Activated T-helper 1 cell treated with anti-CD3 and anti-CD28 coated beads, Interleukin-2, amount 50 U/mL, for 16 hours (primary cell): ENCODE measurements at places on chromosomes 4 and X.

- no peak for DNase-seq
Observed at GRCh38 chr4:83318666-83319065, 16.0 kb downstream of the HPSE start.

DNA sequence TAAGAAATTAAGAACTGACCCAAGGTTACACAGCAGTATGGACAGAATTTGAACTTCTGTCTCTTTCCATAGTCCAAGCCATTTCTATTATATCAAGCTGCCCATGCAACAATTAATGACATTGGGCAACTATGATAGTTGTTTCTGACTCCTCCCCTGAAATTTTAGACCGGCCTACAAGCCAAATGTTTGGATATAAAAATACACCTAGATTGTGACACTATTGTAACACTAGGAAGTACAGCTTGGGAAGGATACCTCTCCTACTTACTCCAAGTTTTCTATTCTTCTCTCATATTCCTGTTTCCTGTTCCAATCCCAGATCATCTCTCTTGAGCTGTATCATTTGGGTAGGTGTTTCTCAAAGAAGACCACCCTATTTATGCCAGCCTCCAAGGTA lies 43.5 kb downstream of the RCHY1 start:
- no peak for DNase-seq

GRCh38 chr4:22471999-22472461 lies 43.8 kb downstream of the ADGRA3 start:
- no peak for DNase-seq

- no peak for DNase-seq
Observed at GRCh38 chrX:139842326-139843185, 90.3 kb downstream of the ATP11C start.

DNA sequence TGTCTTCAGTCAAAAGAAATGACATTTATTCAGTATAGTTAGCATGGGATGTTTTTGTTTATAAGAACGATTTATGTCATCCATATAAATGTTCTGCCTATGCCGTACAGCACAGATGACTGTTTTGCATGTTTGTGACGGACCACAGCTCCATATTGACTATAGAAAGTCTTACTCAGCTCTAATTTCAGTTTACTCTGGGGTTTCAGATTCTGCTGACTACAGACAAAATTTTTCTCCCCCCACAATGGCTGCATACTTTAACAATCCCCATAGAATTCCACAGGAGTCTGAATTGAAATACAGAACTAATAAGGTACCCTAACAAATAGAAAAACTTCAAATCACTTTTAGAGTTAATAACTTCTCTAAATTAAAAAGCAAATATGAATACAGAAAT lies 191.0 kb downstream of the SCFD2 start:
- no peak for DNase-seq

DNA sequence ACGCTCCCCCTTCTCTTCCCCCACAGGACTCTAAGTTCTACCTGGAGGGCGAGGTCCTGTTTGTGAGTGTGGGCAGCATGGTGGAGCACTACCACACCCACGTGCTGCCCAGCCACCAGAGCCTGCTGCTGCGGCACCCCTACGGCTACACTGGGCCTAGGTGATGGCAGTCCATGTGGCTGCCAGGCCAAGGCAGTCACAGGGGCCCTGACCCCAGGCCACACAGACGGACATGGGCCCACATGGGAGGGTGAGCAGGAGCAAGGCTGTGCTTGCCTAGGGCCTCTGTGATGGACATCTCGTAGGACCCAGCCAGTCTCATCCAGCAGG lies 10.0 kb upstream of the ADD1 start:
- DNase-seq: no peak

GRCh38 chrX:71910986-71911730 lies 513 bp downstream of the NHSL2 start:
- no peak for DNase-seq

GRCh38 chr4:69116645-69117321 lies 20.5 kb downstream of the UGT2B7 start:
- no peak for DNase-seq

GRCh38 chr4:82898322-82899243 lies 2.0 kb upstream of the THAP9 start:
- DNase-seq: no peak

DNA sequence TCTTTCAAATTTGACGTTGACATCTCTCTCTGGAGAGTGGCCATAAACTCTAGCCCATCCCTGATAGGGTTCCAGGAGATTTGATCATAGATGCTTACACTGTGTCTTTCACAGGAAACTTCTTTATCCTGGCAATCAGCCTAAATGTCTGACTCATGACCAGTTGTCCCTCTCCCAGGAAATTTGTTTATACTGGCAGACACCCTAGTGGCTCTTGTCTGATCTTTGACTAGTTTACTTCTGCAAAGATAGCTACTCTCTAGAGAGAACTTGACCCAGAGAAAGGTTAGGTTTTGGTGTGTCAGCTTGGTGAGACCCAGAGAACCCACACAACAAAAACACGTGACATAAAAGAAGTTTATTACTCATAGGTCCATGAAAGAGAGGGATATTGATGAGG lies 509.8 kb downstream of the CENPC start:
- DNase-seq: no peak
